ENCODE measurements at places on chromosomes 5 and 9.

DNA sequence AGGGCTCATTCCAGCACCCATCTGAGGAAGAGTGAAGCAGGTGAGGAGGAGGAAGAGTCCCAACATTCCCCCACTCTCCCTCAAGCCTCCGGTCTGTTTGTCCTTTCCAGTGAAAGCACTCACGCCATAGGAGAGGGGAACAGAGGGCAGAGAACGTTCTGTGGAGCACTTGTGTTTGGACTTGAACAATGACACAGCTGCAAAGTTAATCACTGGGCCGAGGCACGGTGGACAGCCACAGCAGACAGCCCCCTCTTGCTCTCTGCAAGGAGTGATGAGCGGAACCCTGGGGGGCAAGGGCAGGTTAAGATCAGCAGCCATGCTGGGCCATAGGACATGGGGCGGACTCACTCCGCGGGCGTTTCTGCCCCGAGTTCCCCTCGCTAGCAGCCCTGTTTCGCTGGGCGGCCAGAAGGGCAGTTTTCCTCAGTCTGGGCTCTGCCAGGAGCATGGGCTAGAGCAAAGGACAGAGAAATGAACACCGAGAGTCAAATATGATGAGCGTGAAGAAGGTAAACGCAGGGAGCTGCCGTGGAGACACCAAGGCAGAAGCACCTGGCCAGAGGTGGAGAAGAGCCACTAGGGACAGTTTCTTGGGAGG is 185.7 kb downstream of the GAPVD1 start:
- DNase-seq, result no peak

DNA sequence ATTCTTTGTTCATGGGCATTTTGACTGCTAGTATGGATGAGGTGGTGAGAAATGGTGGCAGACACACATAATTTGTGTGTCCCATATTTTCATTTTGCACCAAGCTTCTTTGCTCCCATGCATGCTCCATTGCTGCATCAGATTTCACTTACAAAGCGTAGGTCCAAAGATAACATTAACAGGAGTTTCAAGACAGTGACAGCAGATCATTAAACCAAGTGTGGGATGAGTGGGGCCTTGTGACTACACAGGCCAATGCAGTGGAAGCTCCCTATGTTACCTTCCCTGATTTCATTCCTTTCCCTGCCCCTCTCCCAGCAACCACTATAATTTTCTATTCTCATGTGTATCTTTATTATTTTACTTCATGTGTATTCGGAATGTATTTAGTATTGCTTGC is 142.0 kb downstream of the AOPEP start:
- DNase-seq, result no peak

GRCh38 chr9:131707733-131708157 is 32.1 kb downstream of the RAPGEF1 start:
- DNase-seq, result no peak

GRCh38 chr5:67793966-67794365 is 421.6 kb upstream of the PIK3R1 start:
- no peak for DNase-seq

GRCh38 chr5:110371011-110371724 is 355.3 kb downstream of the TMEM232 start:
- no peak for DNase-seq

- DNase-seq, result no peak
Observed at GRCh38 chr5:84430863-84431663, 46.4 kb upstream of the EDIL3 start.

DNA sequence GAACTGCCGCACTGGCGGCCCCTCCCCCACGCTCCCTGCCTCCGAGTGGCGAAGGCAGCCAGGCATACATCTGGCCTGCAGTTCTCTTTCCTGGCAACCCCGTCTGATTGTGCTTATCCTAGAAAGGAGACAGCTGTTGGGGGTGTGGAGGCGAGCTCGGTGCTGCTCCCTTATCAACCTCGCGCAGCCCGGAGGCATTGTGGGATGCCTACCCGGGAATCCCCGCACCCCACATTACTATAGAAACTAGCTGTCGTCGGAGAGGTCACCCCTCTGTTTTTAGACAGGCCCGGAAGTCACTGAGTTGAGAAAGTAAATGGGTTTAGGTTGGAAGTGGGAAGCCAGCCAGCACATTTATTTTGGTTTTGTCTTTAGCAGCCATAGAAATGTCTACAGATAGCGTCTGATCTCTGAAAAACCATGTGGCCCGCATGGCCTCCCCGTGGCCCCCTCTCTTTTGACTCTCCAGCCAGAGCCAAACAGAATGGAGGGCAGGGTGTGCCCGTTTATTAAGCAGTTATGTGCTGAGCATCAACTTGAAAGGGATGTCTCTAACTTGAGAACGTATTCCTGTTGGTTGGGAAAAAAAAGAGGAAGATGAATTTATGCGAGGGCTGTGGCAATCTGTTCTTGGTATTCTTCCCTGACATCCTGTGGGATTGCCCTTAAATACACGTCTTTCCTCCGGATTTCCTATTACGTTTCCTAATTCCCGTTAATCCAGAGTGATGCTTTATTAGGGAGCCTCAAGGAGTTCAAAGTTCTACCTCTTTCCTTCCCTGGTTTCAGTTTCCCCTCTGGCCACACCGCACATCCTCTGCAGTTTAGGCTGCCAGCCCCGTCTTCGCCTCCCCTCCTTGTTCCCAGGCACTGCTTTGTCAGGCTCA is 3.9 kb downstream of the STC2 start:
- DNase-seq, result no peak

DNA sequence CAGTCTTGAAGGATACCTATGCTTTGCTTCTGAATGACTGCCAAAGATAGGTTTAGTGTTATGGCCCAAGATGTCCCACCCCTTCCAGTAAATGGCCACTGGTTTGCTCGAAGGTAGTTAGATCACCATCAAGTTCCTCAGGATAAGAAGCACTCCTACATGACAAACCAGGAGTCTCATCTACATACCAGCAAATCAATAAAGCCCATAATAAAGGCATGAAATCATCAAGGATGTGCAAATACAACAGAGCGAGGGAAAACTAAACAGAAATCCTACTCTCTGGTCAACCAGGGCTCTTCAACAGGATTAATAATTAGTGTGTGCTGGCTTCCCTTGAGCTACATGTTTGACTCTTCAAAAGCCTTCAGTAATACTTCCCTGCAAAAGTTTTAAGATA is 141.0 kb downstream of the LHFPL2 start:
- DNase-seq, result no peak
